Stimulated activated CD8-positive, alpha-beta memory T cell treated with anti-CD3 and anti-CD28 coated beads, Interleukin-7, amount 100 ng/mL, for 24 hours (primary cell): ENCODE measurements at places on chromosomes 4 and X.

DNA sequence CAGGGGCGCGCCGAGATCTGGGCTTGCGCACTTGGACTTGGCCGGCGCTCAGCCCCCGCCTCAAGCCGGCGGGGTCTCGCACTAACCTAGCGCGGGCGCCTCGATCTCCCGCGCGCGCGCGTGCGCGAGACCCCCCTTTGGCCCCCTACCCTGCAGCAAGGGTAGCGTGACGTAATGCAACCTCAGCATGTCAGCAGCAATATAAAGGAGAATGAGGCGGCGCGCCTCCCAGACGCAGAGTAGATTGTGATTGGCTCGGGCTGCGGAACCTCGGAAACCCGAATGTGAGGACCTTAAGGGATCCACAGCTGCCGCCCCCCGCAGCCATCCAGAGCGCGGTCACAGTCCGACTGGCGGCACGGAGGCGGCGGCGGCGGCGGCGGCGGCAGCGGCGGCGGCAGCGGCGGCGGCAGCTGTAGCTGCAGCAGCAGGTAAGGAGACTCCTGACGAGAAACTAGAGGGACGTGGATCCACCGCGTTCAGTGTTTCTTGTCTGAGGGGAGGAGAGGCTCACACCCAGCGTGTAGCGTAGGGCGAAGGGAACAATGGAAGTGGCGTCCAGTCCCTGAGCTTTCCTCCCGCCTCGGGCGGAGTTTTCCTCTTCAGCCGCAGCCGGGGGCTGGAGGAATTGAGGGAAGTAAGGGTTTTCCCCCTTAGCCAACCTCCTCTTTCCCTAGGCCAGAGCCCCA, at the start of the genes SATL1 and ZNF711:
Gene SATL1 (minus strand): TSS at position 19 of the 689 bp plus-strand sequence. CDS start 134,811 bp downstream, outside the sequence.
Gene ZNF711 (plus strand): TSS at position 231 of the 689 bp plus-strand sequence. CDS start 3,582 bp downstream, outside the sequence.
- no peak for DNase-seq

GRCh38 chr4:127450276-127450675, 182.5 kb upstream of the INTU start:
- no peak for DNase-seq

DNA sequence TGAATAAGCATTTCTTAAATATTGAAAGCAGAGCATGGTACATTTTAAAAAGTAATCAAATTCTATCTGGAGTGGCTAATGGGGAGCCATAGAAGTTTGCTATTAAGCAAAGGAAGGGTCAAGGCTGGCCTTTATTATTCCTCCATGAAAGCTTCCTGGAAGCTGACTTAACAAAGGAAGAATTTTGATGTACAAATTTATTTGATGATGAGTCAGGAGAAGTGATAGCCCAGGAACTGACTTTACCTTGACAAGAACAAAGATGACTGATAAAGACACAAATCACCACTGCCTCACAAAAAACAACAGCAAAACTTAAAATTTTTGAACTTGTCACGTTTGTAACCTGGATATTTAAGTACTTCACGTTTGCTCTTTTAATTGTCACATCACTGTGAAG, 872.1 kb downstream of the PCDH7 start:
- no peak for DNase-seq

GRCh38 chr4:40842318-40842717, 92.6 kb downstream of the NSUN7 start:
- DNase-seq = no peak

DNA sequence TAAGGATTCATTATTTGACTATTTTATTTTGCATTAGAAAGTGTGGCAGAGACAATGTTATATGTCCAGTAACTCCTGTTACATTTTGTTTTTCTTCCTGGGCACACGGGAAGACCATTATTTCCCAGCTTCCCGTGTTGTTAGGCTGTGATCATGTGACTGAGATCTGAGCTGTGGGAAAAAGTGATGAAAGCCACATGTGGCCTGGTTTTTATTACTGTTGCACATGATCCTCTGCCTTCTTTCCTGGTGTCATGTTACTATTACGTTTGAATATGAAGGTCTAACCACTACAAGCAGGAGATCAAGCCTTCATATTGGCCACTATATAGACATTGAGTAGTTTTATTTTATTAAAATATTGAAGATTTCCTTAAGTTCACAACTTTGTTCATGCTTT, 28.2 kb upstream of the MID1 start:
- DNase-seq = no peak

DNA sequence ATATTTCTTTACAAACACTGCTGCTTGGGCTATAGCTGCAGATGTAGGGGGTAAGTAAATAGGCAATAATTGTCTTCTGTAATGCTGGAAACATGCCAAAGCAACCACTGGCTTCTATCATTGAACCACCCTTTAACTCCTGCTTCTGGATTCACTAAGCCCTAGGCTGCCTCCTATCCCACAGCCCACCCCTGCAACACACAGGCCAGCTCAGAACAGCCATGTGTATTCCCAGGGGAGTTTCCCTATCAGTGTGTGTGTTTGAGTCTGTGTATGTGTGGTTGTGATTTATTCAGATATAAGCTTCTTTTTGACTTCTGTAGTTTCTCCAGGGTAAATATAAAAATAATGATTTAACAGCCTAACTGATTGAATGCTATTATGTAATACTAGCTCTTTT, 291.3 kb downstream of the PCDH10 start:
- no peak for DNase-seq

DNA sequence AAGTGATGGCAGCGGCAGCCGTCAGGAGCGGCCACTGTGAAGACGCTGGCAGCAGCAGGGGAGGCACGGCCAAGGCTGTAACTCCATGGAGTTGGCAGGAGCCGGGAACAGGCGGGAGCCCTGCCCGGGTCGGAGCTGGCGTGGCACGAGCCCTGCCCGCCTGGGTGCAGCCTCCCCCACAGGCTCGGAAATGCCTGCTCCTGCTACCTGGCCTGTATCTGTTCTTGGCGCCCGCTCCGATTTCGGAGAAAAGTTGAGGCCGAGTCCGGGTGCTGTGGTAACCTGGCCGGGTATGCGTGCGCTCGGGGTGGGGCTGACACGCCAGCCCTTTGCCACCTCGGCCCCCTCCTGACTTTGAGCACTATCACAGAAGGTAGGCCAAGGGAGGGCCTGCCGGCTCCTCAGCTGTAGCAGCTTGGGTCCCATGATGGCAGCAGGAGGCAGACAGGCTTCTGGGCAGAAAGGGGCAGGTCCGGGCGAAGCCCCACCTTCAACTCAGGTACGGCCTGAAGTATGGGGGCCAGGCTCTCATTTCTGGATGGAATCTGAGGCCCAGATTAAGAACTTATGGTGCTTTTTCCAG, 51.2 kb upstream of the SHISA3 start:
- DNase-seq = no peak

DNA sequence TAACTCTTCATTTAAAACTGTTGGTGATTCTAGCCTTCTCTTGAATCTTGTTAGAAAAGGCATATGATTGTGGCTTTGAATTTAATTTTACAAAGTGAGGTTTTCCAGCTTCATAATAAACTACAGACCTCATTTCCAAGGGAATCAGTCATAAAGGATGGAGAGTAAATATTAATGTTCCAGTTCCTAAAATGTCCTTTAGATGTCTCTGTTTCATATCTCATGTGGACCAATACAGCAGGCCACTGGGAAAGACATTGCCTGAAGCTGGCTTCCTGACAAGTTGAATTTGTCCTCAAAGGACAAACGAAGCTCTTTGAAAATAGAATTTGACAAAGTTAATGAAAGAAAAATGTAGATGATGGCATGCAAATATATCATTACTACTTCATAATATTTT, 125.4 kb downstream of the ZNF330 start:
- no peak for DNase-seq

GRCh38 chrX:153477364-153477857, 7.0 kb upstream of the HAUS7 start:
- DNase-seq = no peak

GRCh38 chr4:148207068-148207467, 235.1 kb downstream of the NR3C2 start:
- DNase-seq = no peak

DNA sequence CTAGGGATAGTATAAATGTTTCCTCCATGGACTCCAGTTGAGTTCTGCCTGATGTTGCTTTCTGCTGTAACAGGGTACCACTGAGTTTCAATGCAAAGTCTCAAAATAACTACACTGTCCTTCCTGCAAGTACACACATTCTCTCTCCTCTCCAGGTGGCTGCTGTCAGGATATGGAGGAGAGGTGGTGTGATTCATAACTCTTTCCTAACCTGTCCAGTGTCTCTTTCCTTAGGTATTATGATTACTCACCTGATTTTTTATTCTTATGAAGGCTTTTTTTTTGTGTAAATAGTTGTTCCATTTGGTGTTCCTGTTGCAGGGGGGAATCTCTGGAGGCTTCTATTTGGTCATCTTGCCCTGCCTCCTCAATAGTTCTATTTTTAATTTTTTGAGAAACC, 39.8 kb upstream of the POF1B start:
- DNase-seq = no peak

GRCh38 chr4:158826057-158826456, 57.2 kb downstream of the FNIP2 start:
- DNase-seq = no peak

DNA sequence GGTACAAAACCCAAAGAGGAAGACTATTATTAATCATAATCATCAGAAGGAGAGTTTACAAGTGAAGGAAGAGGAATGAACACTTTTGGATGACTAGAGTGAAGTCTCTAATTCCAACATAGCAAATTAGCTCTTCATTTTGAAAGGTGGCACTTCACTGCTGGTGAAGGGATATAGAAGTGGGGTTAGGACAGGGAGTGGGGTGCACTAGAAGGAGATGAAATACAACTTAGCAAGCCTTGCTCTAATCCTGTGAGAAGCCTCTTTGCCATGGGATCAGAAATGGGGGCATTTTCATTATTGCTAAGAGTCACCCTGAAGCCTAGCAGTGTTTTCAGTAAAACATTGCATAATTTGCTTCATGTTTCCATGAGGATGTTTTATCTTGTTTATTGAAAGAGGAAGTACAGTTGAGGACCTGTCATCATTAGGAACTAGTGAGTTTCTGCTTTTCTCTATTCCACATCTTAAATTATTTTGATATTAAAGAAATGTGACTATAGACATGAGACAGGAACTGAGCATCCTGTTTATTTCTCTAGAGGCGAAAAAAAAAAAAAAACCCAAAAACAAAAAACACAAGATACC, 9.3 kb upstream of the GRPR start:
- DNase-seq = no peak

GRCh38 chr4:4755306-4755705, 104.2 kb upstream of the MSX1 start:
- no peak for DNase-seq

DNA sequence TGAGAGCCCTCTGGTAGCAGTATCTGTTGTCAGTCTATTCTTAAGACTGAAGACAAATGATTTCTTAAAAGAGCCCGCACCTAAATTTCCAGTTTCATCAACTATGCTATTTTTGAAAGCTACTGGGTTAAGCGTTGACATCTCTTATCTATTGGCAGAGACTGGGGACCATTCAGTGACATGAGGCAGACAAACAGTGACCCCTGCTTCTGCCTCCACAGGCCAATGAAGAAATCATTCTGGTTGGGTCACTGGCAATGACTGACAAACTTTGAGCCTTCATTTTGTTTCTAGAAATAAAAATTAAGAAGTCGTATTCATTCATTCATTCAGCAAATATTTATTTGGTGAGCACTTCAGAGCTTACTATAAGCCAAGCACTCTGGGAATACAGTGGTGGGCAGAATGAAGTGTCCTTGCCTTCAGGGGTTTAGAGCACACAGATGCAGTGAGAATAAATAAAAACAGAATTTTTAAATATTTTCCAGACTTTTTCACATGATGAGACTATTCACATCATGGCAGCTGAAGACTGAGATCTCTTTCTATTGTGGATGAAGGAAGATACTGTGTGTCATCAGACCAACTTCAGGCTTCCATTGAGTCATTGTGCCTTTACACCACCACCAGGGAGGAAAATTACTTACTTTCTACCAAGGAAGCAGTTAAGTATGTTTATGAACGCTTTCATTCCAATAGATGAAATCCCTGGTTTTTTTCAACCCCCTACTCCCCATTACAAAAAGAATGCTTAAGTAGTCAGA, 36.0 kb downstream of the SORBS2 start:
- DNase-seq = no peak

DNA sequence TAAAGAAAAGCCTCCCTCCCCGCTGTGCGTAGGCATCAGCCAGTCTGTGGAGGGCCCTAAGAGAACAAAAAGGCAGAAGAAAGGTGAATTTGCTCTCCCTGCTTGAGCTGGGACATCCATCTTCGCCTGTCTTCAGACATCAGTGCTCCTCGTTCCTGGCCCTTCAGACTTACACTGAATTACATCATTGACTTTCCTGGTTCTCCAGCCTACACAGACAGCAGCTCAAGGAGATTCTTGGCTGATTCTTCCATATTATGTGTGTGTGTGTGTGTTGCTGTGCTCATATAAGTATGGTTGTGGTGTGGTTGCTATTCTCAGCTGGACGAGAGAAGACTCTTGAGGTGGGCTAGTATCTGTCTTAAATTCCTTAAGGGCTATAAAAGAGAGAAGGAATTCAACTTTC, 35.5 kb upstream of the CD99L2 start:
- DNase-seq = no peak

- DNase-seq = no peak
Observed at GRCh38 chr4:146506272-146506671, 15.5 kb downstream of the SLC10A7 start.

DNA sequence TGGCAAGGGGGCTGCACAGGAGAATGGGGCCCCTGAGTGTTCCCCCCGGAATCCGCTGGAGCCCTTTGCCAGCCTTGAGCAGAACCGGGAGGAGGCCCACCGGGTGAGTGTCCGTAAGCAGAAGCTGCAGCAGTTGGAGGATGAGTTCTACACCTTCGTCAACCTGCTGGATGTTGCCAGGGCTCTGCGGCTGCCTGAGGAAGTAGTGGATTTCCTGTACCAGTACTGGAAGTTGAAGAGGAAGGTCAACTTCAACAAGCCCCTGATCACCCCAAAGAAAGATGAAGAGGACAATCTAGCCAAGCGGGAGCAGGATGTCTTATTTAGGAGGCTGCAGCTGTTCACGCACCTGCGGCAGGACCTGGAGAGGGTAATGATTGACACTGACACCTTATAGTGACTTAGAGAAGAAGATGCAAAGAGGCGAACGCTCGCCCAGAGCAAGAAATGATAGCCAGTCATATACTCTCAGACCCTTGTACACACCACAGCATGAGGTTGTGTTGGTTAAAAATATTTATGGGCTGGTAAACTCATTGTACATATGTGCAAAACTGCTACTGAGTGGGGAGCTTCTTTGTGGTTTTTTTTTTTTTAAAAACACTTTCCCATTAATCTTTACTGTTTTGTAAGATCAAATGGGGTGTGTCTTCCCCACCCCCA, 52.5 kb downstream of the JADE1 start:
- DNase-seq = no peak

DNA sequence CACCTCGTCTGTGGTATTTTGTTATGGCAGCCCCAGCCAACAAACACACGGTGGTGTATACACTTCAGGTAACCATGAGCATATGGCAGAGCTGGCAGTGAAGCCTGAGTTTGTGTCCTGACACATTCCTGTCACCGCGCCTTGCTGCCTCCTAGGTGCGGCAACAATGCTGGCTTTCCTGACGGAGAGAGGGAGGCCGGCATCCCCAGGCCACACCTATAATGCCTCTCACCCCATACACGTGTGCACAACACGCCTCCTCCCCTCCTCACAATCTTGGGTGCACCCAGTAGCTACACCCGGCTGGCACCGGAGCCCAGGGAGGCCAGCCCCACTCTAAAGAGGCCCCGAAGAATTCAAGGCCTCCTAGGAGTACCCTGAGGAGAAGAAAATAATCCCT, 158.5 kb downstream of the NSUN7 start:
- DNase-seq = no peak
